ENCODE measurements at places on chromosomes 7 and 10. TPM values are rescaled to one million over a fixed set of nuclear protein-coding genes. Genes with fewer than 3 reads are reported as not detected.

Gene NET1
- total RNA-seq = 100 TPM

Gene AKR1C8
- total RNA-seq = not detected

- DNase-seq = no peak
Observed at GRCh38 chr10:108633046-108633445, 1290.3 kb downstream of the XPNPEP1 start.

DNA sequence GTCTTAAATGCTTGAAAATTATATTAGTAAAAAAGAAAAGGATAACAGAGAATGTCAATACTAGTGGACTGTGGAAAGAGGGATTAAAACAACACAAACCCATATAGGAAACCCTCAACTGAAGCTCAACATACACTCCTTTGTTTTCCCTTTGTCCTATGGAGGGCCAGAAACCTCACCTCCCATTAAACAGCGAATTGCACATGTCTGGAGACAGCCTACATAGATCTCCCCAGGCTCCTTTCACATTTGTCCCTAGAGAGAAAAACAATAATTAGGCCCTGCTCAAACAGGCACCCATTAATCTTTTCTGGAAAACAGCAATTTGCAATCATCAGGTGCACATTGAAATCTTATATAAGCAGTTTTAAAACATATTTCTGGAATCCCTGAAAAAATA, 87.6 kb upstream of the SEMA3D start:
- DNase-seq = no peak

- no peak for DNase-seq
Observed at GRCh38 chr10:75451831-75452230, 20.4 kb downstream of the LRMDA start.

Gene CABCOCO1
- not detected for total RNA-seq

DNA sequence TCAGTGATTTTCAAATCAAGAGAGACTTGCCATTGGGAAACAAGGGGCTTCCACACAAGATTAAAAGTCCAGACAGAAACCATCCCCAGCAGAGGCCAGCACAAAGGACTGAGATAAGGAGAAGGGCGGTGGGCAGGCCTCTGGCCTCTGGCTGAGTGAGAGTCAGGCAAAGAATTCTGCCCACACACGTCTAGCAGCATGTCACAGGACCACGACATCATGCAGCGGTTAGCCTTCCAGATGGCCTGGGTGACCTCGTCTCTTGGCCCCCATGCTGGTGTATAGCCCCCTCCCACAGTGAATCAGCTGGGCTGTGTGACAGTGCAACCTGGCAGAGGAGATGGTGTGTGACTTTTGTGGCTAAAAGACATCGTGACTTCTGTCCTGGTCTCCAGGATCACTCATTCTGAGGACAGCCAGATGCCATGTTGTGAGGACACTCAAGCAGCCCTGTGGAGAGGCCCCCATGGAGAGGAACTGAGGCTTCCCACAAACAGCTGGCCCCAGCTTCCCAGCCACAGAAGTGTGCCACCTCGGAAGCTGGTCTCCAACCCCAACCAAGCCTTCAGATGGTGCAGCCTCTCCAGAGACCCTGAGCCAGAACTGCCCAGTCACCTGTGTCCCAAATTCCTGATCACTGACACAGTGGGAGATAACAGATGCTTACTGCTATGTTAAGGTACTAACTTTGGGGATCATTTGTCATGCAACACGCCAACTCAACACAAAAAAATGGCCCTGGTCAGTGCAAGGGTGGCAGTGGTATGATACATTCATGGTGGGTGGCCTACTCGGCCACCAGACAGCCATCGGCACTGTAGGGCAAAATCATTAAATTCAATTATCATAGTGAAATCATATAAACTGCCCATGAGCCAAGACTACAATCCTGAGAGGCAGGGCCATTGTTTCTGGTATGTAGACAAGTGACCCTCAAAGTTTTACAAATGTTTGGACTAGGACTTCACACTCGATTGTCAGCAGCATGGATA, 73.2 kb downstream of the TNS3 start:
- no peak for DNase-seq

Gene ADAMTS14
- total RNA-seq = 2.1 TPM

- DNase-seq = no peak
Observed at GRCh38 chr7:94249631-94250030, 145.1 kb upstream of the COL1A2 start.

Gene SRGN
- 1.3 TPM for total RNA-seq

- peak; percentile 74 for DNase-seq
Observed at GRCh38 chr7:140646931-140647647, 6.5 kb upstream of the DENND2A start.

Gene ZNRF2
- total RNA-seq = 17.8 TPM

Gene OR2A1
- not detected for total RNA-seq

DNA sequence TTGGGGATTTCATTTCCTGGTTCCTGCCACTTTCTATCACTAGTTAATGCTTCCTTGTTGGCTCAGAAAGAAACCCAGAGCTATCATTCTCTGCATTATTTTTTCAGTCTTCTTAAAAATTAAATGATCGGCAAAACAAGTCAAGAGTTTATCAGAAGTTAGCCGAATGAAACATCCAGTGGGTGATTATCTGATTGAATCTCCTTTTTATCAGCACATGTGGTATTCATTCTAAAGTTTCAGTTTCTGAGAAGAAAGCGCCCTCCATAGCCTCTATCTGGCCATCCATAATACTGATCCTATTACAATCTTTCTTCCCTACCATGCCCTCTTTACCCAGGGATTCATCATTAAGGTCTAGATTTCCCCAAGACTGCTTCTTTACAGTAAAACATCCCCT, 71.8 kb downstream of the OSBPL3 start:
- DNase-seq = no peak

DNA sequence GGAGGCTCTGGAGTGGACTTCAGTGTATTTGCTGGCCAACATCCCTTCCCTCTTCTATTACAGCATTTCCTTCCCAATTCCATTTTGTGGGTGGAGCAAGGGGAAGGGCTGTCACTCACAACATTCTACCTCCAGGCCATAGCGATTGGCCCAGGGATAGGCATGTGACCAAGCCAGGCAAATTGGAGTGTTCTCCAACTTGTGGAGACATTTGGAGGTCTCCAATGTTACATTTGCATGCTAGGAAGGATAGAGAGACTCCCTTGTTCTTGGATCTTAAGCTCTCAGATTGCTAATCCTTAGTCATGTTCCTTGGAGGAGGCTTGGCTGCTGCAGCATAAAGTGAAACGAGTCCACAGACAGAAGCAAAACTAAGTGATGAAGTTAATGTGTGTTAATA, 95.6 kb upstream of the KIF5B start:
- DNase-seq = no peak
